Osteocyte (in vitro differentiated cells): ENCODE measurements at places on chromosomes 1 and 21. TPM values are rescaled to one million over a fixed set of nuclear protein-coding genes. Genes with fewer than 3 reads are reported as not detected.

The FNDC10 gene
- total RNA-seq = 25.6 and 28.0 TPM in 2 replicates

DNA sequence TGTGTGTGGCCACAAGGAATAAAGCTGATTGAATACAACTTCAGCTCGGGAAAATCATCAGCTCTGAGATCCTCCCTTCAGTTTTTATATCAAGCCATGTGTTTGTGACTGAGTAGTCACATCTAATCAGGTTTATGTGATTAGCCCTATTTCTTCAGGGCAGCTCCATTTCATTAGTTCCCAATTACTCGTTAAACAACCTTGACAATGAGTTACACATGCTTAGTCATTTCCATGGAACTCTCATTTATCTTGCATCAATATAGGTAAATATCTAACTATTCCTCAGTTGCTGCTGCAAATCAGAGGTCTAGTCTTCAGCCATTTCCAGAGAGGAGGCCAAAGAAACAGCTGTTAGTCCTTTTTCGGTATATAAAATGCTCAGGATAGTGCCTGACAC lies 16.3 kb downstream of the CRB1 start:
- DNase-seq = no peak

GRCh38 chr1:223084464-223084866 lies 58.6 kb downstream of the TLR5 start:
- DNase-seq = no peak

The C1orf185 gene
- total RNA-seq = not detected in 2 replicates

GRCh38 chr1:232905331-232906034 lies 44.9 kb upstream of the NTPCR start:
- DNase-seq = peak; percentile 7

DNA sequence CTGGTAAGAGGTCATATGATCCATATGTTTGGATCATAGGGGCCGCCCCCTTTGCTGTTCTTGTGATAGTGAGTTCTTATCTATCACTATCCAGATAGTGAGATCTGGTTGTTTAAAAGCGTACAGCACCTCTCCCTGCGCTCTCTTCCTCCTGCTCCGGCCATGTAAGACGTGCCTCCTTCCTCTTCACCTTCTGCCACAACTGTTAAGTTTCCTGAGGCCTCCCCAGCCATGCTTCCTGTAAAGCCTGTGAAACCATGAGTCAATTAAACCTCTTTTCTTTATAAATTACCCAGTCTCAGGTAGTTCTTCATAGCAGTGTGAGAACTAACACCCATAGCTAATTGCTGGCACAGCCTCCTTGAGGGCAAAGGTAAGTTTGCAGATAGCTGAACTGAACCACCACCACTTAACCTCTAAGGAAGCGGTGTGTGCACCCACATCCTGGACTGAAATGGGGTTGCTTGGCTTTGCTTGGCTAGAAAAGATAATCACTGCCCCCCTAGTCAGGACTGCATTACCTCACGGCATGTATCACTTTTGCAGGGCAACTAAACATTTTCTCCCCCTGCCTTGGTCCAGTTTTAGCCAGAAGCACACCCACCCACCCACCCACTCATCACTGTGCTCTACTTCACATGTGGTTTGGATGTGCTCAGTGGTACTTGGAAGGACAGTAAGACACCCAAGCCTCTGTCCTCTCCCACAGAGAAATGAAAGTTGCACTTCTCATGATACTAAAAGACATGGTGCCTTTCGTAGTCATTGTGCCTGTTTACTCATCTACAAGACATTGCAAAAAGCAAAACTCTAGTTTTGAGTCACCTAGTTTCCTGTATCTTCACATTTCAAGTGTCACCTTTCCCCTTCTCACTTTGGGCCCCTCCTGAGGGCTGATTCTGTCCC lies 23.1 kb upstream of the PTAFR start:
- DNase-seq = no peak

DNA sequence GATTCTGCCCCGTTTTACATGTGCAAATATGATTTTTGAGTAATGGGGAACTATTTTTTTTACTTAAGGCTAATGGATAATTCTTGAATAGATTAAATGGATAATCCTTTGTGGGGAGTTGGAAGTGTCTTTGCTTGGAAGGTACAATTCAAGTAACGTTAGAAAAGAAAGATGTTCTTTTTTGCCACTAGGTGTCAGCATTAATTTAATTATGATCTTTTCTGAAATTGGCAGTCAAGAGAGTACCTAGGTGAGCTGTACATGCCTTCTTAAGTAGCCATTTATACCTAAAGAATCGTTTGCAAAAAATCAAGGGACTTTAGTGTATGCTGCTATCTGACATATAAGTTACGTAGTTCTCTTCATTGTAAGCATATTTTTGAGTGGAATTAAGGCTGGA lies 2.2 kb downstream of the FBXO28 start:
- DNase-seq = no peak

DNA sequence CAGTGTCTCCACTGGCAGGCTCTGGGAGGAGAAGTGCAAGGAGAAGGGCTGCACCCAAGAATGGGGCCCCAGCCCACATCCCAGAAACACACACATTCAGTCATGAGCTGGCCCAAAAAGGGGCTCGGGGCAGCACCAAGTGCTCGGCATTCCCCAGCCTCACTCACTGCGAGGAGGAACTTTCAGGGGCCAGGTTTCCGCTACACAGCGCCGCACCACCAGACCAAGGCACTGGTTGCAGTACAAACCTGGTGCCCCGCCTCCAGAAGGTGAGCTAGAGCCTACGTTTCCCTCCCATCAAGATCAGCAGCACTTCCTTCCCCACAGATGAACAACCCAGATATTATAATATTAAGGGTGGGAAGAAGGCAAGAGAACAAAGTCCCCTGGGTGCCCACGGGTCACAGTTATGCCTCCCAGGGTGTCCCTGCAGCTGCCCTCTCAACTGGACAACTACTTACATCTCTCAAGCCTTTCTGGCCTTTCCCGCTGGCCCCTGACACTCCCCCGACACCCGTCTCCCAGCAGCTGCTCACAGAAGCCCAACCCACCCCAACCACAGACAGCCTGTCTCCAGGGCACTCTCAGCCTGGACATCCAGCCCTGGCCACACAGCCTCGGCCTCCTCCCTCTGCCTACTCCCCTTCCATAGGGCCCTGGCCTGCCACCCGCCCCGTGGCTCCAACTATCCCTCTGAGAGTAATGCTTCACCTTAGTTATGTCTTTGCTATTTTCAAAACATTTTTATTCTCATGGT lies 3.8 kb downstream of the PBXIP1 start:
- no peak for DNase-seq

DNA sequence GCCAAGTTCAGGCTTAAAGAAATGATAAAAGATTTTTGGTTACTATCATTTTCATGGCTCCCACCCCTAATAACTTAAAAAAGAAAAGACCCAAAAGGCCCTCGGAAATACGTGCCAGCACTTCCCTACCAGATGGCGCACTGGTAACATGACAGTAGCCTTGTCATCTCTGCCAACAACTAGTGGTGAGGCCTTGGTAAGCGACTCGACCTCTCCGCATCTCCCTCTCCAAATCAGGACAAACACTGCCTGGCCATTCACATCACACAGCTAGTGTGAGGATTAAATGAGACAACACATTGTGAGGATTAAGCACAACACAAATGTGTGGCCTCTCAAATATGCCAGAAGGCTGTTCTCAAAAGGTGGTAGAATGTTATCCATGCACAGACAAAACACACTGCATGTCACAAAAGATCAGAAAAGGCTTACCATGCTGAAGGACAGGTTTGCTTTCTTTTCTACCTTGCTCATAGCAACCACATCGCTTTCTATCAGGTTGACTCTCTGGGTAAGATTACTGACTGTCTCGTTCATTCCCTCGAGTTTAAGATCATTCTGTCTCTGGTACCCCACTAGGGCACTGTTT lies 16.4 kb downstream of the TEX38 start:
- DNase-seq = no peak

The KIF14 gene
- 2.6 and 2.8 TPM in 2 replicates for total RNA-seq

DNA sequence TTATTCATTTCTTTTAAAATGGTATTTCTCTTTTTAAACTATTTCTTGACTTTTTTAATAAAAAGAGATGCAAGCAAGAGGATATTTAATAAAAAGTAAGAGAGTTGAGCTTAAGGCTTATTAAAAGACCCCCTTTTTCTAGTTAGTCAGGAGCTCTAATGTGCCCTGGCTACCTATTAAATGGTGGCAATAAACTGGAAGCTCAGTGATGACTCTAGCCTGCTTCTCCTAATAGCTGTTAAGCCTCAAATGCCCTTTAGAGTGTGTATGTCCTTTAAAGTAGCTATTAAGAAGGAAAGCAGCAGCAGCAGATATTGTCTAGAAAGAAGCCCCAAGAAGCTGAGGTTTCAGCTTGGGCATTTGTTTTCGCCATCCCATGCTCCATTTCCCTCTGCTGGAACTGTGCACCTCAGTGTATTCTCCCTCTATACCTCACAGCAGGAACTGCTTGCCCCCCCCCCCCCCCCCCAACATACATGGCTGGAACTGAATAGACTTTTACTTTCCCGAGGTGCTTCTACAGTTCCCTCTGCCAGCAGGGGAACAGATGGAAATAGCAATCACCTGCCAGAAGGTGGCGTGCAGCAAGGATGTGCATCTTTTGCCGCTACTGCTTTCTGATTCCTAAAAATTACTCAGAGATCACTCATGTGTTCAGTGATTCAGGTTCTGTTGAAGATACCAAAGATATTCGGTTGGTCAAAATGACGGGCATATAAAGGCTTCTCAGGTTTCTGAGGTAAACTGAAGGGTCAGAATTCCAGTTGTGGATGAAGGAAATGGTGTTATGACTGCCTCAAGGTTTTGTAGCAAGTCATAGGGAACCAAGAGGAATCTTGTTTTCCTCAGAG lies 2.5 kb downstream of the RGS4 start:
- peak; percentile 88 for DNase-seq

- DNase-seq = no peak
These were observed 740 bp downstream of the DSTYK start for GRCh38 chr1:205210756-205211168.

The BTG2 gene
- total RNA-seq = 31.2 and 33.7 TPM in 2 replicates

The SPEN gene
- 54.0 and 59.8 TPM in 2 replicates for total RNA-seq

DNA sequence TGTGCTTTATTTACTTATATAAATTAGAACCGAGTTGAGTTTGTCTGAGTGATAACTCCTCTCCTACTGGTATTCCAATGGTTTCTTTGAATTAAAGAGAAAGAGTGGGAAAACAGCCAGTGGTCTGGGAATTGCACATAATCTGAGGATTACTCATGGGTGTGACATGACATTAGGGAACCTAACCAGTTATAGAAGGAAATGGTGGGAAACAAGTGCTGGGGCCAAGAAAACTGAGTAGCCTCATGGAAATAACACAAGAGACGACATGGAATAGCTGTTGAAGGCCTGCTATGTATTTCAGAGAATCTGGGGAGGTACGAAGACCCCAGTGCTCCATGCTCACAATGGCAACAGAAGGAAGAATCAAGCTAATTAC lies 41.8 kb upstream of the LRRC52 start:
- no peak for DNase-seq
